ENCODE measurements at places on chromosomes 7 and 10. TPM values are rescaled to one million over a fixed set of nuclear protein-coding genes. Genes with fewer than 3 reads are reported as not detected.

- no peak for DNase-seq
These were observed 510.2 kb downstream of the RPS24 start for GRCh38 chr10:78543749-78544362.

DNA sequence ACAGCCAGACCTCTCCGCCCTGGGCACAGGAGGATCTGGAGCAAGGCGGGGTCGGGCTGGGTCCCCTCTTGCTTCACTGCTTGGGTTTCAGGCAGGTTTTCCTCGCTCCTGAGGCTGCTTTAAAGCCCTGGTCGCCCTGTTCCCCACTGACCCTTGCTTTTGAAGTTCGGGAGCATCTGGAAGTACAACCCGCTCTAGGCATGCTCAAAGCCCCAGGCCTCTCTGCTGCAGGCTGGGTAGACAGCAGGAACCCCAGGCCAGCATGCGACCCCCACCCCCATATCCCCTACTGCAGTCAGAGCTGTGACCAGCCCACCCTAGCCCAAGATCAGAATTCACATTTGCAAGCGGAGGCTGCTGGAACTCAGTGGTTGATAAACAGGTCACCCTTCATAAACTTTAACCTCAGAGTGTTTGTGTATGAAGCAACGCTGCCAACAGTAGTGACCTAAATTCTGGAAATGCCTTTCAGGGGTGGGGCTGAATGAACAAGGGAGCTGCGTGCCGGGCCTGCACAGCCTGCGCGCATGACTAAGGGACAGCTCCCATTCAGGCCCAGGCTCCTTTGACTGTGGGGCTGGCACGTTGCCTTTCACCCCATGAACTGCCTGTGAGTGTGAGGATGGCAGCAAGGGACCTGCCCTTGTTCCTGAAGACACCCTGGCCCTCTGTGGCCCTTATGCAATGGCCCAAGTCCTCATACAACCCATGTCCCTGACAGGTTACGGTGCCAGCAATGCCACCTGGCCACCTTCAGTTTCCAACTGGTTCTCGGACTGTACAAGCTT, 52.5 kb downstream of the PROSER2 start:
- DNase-seq = peak; percentile 94

- no peak for DNase-seq
These were observed 196.3 kb downstream of the EBF3 start for GRCh38 chr10:129767751-129768150.

- DNase-seq = peak; percentile 84
These were observed 19.1 kb upstream of the SPOCK2 start for GRCh38 chr10:72107325-72108003.

- peak; percentile 19 for DNase-seq
These were observed 964.4 kb downstream of the PCDH15 start for GRCh38 chr10:53836638-53837037.

DNA sequence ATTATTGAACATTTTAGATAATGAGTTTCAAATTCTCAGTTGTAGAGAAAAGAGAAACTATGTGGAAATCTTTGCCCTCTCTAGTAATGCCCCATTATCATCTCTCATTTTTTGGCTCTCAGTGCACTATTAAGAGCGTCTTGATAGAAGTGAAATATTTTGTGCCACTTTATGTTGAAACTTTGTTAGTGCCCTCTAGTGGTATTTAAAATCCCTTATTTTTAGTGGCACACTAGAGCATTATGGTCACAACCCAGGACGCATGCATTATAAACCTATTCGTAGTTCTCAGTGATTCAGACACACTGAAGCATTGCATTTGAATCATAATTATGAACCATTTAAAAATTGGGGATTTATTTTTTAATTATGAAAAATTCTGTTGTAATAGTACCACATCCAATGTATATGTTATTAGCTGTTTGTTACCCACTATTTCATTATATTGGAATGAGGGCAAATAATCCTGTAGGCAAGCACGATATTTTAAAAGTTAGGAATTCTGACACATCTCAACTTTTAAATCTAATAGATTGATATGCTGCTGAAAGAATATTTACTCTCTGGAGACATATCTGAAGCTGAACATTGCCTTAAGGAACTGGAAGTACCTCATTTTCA, 21.9 kb downstream of the PDCD4 start:
- DNase-seq = no peak

DNA sequence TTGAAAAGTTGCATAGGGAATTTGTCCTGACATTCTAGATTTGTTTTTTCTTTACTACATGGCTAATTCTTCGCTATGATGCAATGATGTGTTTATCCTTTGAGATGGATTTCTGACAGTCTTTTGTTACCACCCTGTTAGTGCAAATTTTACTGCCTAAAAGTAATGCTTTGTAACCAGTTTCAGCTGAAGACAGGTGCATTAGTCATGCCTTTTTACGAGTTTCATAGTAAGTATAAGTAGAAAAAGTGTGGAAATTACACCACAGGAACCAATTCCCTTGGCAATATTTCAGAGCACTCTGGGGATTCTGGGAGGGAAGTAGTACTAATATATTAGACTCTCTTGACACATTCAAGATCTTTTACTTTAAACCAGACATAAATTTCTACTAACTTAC, 257.8 kb upstream of the DKK1 start:
- DNase-seq = peak; percentile 44

DNA sequence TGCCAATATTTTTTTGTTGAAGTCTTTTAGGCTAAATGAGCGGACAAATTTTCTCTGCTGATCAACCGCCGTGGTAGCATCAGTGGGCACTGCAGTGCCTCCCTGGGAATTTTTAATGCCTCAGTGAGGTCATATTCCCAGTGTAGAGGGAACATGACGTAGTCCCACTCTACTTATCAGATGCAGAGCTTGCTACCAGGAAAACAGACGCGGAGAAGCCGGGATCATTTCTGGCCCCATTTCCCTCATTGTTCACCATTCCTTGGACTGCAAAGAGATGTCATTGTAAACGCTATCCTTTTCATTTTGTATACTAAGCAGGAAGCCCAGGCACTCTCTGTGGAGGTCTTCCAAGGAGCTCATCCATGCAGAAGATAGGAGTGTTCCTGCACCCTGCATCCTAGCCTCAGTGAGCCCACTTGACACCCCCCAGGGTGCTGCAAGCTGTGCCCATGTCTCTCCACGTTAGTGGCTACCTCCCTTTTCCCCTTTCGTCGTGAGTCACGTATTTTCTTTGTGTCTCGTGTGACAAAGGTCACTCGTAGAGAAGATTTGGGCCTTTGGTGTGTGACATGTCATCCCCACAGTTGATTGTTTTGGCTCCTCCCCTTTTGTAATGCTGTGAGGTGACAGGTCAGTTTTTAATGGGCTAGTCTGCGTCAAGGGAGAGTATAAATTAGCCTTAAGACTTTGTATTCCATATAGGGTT, 145.5 kb downstream of the TCF7L2 start:
- no peak for DNase-seq

DNA sequence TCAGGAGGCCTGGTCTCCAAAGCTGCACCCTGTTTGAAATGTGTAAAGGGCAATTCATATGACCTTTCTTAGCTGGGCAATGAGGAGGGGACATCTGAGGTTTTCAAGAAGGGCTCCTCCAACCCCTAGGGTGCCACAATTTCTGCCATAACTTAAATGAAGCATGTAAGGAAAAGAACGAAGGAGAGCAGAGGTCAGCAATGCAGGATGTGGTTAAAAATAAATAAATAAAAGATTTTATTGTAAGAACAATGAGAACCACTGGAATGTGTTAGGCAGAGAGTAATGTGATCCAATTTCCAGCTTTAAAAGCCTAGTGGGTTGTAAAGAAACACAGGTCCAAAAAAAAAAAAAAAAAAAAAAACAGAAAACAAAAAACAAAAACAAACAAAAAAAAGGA, 673.1 kb downstream of the TNS3 start:
- peak; percentile 39 for DNase-seq

- no peak for DNase-seq
These were observed 30.6 kb downstream of the COL28A1 start for GRCh38 chr7:7504910-7505704.

- DNase-seq = no peak
These were observed 23.6 kb upstream of the ADCYAP1R1 start for GRCh38 chr7:31028417-31028992.

GRCh38 chr10:123890756-123891143, 857 bp downstream of the CPXM2 start:
- no peak for DNase-seq

- no peak for DNase-seq
These were observed 99.1 kb upstream of the JCAD start for GRCh38 chr10:30158325-30158960.

DNA sequence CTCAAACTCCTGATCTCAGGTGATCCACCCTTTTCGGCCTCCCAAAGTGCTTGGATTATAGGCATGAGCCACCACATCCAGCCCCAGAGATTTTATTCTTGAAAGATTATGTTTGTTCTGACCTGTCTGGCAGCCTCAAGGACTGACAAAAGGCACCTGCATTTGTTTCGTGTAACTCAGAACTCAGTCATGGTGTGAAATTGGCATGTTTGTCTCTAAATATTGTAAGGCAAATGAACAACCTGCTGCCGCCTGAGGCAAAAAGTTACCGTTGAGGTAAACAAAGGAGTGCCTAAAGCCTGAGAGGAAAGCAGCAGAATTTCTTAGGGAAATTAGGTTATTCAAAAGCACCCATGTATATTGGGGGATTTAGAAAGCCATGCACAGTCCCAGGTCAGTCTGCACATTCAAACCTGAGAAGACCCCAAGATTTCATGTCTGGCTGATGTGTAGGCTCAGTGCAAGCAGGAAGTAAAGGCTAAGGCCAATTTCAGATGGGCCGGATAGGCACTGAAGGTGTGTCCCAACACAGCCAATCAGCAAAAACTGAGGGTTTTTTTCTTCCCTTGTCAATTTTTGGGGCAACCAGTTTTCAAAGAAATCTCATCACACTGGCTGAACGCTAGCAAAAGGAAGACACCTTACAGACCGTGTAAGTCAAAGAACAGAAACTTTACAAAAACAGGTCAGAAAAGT, 33.3 kb upstream of the HHEX start:
- DNase-seq = no peak

GRCh38 chr7:142812437-142813215, 41.9 kb downstream of the PRSS2 start:
- DNase-seq = no peak

GRCh38 chr7:45598886-45599520, 24.8 kb downstream of the ADCY1 start:
- DNase-seq = no peak

DNA sequence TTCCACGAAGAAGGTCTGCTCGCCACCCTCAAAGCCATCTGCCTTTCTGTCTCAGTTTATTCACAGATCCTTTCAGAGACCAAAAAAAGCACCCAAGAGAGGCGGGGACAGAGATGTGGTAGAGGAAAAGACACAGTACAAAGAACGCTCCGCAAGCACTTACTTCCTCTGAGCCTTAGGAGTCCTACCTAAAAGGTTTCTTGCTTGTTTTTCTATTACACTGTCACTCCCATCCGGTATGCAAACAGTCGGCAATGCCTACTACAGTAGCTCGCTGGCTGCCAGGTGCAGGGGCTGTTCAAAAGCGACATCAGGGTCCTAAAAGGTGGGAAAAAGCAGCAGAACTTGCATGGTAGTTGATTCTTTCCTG, 816 bp downstream of the TECPR1 start:
- DNase-seq = no peak

GRCh38 chr7:147992698-147993097, 597.9 kb upstream of the C7orf33 start:
- no peak for DNase-seq

DNA sequence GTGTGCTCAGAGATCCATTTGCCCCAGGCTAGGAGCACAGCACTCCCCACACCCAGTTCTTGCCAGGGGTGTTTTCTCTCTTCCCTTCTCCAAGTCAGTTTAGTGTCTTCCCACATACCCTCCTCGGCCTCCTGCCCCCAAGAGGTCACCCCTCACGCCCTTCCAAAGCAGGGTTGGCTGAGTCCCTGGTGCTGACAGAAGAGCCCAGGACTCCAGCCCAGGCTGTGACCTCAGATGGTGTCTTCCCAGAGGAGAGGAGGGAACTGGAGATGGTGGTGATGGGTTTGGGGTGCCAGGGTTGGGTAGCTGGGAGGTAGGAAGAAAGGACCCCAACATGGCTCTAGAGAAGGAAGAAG, 19.8 kb downstream of the ZNF775 start:
- DNase-seq = no peak

GRCh38 chr10:24451325-24451820, 242.4 kb downstream of the KIAA1217 start:
- no peak for DNase-seq

GRCh38 chr10:75474106-75474505, 42.7 kb downstream of the LRMDA start:
- no peak for DNase-seq

DNA sequence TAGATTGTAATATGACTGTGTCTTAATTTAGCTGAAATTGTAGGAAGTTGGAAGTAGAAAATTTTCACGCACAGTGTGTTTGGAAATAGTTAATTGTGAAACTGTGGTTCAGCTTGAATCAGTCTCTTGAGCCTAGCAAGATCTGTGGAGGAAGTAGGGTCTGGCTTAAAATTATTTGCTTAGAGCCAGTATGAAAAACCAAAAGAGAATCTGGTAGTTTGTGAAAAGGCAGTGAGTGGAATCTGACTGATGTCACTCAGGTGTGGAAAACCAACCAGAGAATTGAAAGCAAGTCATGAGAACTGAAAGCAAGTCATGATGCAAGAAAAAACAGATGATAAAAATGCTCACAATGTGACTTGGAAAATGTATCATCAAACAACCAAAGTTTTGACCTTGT, 11.5 kb downstream of the LIPJ start:
- DNase-seq = no peak

DNA sequence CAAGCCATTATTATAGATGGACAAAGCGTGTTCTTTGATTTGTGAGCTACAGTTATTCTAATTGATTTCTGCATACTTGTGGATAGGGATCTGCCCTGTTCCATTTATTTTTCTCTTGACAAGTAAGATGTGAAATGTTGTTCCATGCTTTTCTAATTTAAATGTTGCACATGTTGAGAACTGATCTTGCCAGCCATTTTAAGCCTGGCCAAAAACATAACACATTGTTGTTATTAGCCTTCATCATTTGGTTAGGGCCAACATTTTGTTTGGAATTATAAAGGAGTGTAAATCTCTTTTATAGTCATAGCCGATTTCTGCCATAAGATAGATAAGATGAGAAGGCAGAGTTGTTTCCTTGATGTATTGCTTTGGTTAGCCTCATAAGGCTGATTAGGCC, 117.0 kb downstream of the WNT2 start:
- DNase-seq = no peak

DNA sequence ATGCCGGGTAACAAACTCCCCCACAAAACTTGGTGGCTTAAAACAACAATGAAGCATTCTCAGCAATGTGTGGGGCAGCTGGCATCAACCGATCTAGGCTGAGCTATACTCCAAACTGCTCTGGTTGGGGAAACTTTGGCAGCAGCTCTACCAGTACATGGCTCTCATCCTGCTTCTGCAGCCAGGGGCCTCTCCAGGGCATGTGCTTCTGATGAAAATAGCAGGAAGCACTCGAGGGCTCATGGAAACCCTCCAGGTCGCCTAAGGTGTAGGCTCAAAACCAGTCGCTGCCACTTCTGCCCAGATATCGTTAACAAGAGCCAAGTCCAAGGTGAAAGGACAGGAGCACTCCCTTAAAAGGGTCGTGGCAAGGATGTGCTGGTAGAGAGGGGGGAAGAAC, 134.1 kb downstream of the TEX36 start:
- no peak for DNase-seq

- no peak for DNase-seq
These were observed 63.7 kb downstream of the ST7 start for GRCh38 chr7:117017017-117017451.

PSMC2 gene
- 166 TPM for total RNA-seq

FOXP2 gene
- 0.81 TPM for total RNA-seq

TWNK gene
- 15.8 TPM for total RNA-seq

OPN1SW gene
- total RNA-seq = not detected

HTR7 gene
- total RNA-seq = 15.0 TPM

MARVELD1 gene
- total RNA-seq = 58.6 TPM

ZNF467 gene
- 0.48 TPM for total RNA-seq

ADARB2 gene
- total RNA-seq = not detected
